ENCODE measurements at places on chromosomes 13 and 19.

DNA sequence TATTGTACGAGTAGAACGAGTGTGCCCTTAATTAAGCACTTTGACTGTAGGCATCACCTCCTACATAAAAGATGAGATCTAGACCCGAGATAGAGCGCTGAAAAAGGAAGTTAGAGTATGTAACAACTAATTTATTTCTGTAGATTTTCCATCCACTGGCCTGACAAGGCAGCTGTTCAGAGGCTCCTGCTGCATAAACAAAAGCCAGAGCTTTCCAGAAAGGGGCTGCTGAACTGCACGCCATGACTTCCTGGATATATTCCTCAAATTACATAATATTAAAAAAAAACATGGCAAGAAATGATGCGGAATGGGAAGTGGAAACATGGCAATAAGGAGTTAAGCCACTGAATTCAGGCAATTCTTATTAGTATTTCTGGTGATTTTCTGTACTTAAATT is 89.7 kb downstream of the AKAP11 start:
- no peak for DNase-seq

- DNase-seq = no peak
Observed at GRCh38 chr13:31850041-31850555, 110.8 kb downstream of the RXFP2 start.

DNA sequence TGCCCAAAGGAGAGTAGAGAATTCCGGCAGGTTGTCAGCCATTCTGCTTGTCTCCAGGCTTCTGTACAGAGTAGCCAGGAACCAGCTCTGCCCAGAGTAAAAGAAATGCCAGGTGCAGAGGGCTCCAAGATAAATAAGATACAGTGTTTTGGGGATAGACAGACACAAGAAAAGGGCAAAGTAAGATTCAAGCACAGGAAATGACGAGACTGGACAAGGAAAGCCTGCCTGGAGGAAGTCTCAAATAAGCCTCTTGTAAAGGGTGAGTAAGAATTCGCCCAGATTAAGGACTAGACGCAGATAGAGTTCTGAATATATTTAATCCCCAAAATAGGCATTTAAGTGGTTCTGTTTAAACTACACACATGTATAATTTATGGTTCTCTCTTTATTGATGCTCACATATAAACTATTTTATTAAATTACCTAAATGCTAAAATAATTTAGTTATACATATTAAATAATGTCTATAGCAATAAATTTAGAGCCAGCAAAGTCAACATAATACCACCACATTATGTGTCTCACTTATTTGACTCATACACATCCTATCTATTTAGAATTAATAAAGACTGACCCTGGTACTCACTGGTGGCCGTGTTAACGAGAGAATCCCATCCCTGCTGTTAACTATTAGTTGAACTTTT is 98.4 kb upstream of the RAP2A start:
- no peak for DNase-seq

- DNase-seq = no peak
Observed at GRCh38 chr13:72694314-72694713, 33.1 kb downstream of the MZT1 start.
